ENCODE measurements at places on chromosomes 6 and 20.

GRCh38 chr6:118659513-118660217 is 8.3 kb upstream of the CEP85L start:
- no peak for DNase-seq

DNA sequence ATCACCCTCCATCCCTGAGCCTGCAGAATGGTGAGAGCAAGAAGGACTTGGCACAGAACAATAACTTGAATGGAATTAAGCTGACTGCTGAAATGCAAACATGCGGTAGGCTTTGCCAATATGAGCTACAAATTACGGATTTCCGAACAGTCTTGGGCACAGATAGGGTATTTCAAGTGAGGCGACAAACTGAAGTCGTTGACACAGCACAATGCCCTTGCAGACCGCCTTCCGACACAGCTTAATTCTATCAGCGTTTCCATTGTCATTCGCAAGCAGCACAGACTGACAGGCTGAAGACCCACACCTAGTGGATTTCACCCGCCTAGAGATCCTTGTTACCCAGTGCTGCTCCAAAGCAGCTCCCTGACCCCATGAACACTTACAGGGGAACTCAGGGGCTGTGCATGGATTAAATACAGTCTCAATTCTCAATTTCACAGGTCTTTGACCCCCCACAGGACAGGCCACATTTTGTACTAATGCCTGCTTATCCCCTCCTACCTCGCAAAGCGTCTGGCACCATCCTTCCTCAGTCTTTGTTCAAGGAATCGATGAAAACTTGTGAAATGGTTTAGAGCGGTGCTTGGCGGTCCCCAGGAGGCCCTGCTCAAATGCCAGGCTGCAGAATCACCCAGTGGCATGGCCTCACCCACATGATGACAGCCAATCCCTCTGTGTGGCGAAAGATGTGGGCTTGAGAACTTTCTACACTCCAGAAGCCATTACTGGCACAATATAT is 34.6 kb downstream of the RAMACL start:
- no peak for DNase-seq

DNA sequence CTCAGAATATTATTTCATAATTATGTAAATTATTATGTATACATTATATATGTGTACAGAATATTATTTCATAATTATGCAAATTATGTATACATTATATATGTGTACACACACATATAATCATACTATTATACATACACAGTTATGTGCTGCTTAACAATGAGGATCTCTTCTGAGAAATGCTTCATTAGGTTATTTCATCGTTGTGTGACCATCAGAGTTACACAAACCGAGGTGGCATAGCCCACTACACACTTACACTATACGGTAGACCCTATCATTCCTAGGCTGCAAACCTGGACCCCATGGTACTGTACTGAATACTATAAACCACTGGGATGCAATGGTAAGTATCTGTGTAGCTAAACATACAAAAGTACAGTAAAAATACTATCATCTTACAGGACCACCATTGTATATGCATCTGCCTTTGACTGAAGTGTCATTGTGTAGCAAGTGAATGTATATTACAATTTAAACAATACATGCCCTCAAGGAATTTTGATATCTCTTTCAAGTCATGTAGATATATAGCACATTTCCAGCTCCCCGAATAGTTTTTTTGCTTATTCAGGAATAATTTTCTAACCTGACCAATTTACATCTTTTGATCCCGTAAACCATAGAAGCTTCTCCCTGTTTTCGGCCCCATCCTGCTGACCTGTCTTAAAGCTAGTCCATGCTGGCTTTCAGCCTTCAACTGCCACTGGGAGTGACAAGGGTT is 71.2 kb downstream of the TMEM170B start:
- DNase-seq: no peak

GRCh38 chr20:8912731-8913130 is 156.2 kb upstream of the PLCB4 start:
- no peak for DNase-seq

DNA sequence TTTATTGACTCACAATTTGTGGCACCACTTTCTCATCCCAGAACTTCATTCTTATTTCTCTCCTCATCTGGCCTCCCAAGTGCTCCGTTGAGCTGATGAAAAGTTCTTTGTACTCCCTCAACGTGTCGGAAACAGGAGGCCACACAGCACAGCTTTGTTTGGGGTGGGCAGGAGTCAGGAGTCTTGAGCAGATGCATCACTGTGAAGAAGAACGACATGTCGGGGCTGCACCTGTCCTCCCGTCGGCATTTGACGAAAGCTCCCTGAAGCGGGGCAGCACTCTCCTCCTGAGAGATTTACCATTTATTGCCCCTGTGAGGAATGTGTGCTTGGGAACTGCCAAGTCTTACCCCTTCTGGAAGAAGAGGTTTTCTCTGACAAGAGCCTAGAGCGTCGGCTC is 28.1 kb downstream of the TAF8 start:
- no peak for DNase-seq
